Motor neuron (in vitro differentiated cells): ENCODE measurements at places on chromosomes 16 and 17. TPM values are rescaled to one million over a fixed set of nuclear protein-coding genes. Genes with fewer than 3 reads are reported as not detected.

TM4SF5 gene
- not detected in 2 replicates for total RNA-seq

DNA sequence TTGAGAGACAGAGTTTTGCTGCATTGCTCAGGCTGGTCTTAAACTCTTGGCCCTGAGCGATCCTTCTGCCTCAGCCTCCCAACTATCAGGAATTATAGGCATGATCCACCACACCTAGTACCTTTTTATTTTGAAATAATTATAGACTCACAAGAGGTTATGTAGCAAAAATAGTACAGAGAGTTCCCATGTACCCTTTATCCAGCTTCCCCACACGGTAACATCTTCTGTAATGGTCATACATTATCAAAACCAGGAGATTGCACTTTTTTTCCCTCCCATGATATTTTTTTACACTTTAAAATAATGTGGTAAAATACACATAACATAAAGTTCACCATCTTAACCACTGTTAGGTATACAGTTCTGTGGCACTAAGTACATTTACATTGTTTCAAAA, 28.8 kb upstream of the CACNG4 start:
- no peak for ATAC-seq

DNA sequence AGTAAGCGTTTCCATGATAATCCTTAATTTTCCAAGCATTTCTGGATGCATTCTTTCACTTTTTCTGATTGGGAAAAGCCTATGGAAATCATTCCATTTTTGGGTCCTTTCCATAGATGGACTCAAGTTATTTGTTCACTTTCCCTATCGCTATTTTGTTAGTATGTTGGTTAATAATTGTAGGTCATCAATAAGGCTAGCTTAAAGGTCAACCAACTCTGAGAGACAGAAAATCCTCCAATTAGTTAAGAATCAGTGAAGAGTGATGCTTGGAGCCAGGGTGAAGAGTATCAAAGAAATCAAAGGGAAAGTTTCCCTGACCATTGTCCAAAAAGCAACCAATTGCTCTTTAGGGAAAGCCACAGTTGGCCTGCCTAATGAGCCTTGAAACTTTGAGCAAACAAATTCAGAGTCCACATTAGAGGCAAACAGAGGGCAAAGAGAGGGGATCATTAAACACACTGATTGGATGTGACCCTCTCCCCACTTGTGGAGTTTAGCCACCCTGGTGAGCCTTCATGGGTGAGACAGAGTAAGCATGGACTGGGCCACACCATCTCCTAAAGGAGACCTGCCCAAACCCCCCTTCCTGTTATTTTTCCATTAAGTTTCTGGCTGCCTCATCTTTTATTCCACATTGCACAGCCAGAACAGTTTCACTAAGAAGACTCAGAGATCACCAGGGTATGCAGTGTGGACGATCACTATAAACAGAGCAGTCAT, 133.4 kb upstream of the DYNLRB2 start:
- ATAC-seq, result no peak

DNA sequence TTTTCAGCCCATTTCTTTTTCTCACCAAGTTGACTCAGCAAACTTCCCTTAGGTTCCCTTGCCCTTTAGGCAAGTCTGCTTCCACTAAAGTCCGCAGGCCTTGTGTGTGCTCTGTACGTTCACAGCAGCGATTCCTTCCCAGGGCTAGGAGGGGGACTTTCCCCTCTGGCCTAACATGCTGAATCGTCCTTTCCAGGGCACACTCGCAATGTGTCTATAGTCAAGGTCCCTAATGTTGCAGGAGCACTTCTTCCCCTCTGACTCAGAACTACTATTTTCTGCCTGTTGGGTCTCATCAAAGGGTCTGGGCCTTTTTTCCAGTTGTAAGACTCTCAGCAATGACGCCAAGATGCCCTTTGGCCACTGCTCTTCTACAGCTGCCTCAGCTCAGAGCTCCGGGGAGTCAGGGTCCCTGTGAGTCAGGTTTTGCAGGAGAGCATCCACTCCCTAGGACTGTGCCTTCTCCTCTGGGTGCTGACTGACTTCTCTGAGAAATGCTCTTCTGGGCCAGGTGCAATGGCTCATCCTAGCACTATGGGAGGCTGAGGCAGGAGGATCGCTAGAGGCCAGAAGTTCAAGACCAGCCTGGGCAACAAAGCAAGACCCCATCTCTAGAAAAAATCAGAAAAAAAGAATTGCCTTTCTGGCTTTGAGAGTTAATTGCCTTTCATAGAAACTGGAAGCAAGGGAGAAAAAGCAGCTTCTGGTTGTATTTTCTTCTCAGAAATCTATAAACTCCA, 64.4 kb upstream of the TBX2 start:
- ATAC-seq, result no peak

GRCh38 chr16:24255456-24256371, at the start of gene CACNG3:
TSS of gene CACNG3 (plus strand) at chr16:24256335. CDS start at chr16:24256755, 420 bp downstream.
- ATAC-seq, result peak; percentile 87

DNA sequence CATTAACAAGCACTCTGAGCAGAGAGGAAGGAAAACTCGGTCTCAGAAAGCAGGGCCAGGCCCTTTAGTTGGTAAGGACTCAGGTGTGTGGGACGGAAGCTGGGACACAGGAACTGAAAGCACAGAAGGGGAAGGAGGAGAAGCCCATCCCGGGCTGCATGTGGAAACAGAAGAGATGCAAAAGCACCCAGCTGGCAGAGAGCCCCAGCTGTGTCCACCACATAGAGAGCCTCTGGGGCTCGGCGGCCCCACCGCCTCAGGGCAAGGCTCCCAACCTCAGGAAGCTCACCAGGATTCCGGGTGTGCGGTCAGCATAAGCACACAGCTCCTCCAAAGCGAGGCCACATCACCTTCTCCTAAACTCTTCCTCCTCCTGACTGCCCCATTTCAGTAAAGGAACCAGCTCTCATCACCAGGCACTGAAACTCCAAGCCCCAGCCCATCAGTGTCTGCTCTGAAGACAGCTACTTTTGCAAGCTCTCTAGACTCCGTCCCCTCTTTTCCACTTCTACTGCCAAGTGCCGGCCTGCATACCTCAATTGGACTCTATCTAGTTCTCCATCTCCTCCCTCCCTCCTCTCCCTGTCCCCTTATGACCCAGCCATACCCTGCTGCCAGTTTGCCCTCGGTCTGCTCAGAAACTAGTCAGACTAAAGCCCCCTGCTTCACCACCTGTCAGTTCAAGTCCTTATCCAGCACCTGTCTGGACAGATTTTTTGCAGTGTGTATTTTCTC, 6.0 kb downstream of the ST3GAL2 start:
- ATAC-seq, result no peak

DNA sequence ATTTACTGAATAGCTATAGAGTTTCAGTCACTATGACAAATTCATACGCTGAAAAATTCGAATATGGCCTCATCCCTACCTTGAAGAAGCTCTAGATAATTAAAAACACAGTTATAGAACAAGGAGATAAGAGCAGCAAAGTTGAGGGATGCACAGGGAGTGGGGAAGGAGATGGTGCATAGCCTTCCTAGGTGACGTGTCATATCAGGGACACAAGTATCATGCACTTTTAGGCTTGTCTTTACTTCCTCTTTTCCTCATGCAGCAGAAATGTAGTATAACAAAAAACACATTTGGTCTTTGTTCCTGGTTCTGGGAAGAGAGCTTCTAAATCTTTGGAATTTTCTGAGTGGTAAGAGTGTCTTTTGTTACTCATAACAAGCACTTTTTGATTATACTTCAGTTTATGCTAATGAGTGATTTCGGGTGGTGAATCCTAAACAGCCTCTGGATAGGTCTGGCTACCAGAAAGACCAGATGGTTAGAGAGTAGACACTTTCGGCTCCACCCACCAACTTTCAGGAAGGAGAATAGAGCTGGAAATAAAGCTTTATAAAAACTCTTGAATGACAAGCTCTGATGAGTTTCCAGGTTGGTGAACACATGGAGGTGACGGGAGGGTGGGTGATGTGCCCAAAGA, 341.4 kb downstream of the UTP18 start:
- peak; percentile 47 for ATAC-seq

DNA sequence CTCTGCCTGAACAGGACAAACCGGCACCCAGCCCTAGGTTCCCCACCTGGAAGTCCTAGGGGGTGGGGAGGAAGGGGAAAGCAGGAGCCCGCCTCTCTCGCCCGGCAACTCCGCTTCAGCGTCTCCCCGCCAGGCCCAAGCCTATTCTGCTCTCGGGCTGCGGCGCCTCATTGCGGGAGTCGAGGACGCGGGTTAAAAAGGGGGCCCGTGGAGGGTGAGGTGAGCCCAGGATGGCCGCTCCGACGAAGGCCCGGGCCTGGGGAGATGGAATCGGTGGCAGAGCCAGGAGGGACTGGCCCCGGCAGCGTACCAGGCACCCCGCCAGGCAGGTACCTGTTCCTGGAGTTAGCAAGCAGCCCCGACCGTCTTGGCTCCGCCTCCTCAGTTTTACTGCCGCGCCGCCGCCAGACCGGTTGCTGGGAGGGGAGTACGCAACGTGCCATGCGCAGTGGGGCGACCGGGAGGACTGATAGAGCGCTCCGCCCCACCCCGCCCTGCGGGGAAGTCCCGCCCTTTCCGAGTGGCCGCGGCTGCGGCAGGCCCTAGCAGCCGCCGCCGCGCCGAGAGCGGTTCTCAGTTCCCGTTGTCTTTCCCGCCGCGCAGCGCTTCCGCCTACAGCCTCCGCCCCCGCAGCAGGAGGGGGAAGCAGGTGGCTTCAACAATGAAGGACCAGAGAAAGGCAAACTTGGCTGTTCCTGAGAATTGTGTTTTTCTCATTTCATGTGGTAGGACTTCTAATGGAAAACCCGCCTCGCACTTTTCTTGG, at the start of gene STRADA:
Gene STRADA (minus strand): TSS at position 392 of the 766 bp plus-strand sequence. CDS start 13,430 bp downstream, outside the sequence.
- ATAC-seq, result peak; percentile 95

SLC5A2 gene
- 1.4 and 2.3 TPM in 2 replicates for total RNA-seq

DNA sequence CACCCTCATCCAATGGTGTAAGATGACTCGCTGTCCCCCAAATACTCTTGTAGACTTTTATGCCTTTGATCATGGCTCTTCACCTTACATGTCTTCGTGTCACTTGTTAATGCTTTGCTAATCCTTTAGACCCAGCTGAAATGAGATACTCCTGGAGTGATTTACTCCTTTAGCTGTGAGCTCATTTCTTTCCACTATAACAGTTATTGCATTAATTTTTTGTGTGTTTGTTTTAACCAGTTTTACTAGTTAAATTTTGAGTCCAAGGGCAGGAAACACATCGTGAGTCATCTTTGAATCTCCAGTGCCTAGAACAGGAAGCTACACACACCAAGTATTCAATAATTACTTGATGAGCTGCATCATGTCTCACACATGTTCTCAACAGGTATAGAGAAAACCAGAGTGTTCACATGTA, 6.5 kb upstream of the CTCF start:
- peak; percentile 19 for ATAC-seq

GCSH gene
- 49.0 and 55.3 TPM in 2 replicates for total RNA-seq

TRIM72 gene
- total RNA-seq, result 0.10 and 0.11 TPM in 2 replicates

- ATAC-seq, result peak; percentile 49
Measured at GRCh38 chr17:14926526-14927122, 338.5 kb downstream of the PMP22 start.

- peak; percentile 86 for ATAC-seq
Measured at GRCh38 chr16:1920727-1921171, 2.5 kb upstream of the HS3ST6 start.

TMEM98 gene
- 15.6 and 15.8 TPM in 2 replicates for total RNA-seq
